Nucleus accumbens (tissue), 56 donors: ENCODE measurements at places on chromosomes 11 and 22.

- DNase-seq = no peak
These were observed 19.3 kb upstream of the TMEM191C start for GRCh38 chr22:21447694-21448402.

- DNase-seq = no peak
These were observed 31.6 kb upstream of the ME3 start for GRCh38 chr11:86703987-86704386.

DNA sequence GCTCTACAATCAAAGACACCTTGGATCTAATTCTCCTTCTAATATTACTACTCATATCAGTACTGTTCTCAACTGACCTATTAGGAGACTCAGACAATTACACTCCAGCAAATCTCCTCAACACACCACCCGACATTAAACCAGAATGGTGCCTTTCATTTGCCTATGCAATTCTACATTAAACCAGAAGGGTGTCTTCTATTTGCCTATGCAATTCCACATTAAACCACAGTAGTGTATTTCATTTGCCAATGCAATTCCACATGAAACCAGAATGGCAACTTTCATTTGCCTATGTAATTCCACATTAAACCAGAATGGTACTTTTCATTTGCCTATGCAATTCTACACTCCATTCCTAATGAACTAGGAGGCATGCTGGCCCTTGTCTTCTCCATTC, 15.3 kb upstream of the APOL3 start:
- DNase-seq = no peak

DNA sequence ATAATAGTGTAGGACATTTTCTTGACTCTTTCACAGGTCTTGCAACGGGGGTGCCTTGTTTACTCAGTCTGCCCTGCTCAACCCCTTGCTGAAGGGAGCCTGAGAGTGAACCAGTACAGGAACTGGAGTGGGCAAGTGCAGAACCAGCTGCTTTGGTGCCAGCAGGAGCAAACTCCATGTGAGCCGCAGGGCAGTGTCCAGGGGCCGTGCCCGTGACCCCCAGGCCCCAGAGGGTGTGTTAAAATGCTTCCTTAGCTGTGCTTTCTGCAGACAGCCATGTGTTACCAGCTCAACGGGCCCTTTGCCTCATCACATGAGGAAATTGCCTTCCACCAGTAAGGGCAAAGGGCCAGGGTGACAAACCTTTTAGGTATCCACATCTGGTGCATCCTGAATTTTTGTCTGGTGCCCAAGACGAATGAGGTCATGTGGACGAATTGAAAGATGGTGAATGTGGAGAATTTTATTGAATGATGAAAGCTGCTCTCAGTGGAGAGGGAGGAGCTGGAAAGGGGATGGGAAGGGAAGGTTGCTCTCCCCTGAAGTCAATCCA, 53.6 kb upstream of the OR5D13 start:
- DNase-seq = no peak

- no peak for DNase-seq
These were observed 100.0 kb upstream of the SOX6 start for GRCh38 chr11:16456366-16456765.

GRCh38 chr11:63603180-63603518, 11.1 kb downstream of the PLAAT3 start:
- peak; percentile 28 for DNase-seq

- no peak for DNase-seq
These were observed 24.3 kb upstream of the GAB2 start for GRCh38 chr11:78441956-78442355.
